Stimulated activated CD4-positive, alpha-beta T cell treated with anti-CD3 and anti-CD28 coated beads, TNF-alpha, amount 100 ng/mL, for 48 hours (primary cell): ENCODE measurements at places on chromosomes 6 and 20.

DNA sequence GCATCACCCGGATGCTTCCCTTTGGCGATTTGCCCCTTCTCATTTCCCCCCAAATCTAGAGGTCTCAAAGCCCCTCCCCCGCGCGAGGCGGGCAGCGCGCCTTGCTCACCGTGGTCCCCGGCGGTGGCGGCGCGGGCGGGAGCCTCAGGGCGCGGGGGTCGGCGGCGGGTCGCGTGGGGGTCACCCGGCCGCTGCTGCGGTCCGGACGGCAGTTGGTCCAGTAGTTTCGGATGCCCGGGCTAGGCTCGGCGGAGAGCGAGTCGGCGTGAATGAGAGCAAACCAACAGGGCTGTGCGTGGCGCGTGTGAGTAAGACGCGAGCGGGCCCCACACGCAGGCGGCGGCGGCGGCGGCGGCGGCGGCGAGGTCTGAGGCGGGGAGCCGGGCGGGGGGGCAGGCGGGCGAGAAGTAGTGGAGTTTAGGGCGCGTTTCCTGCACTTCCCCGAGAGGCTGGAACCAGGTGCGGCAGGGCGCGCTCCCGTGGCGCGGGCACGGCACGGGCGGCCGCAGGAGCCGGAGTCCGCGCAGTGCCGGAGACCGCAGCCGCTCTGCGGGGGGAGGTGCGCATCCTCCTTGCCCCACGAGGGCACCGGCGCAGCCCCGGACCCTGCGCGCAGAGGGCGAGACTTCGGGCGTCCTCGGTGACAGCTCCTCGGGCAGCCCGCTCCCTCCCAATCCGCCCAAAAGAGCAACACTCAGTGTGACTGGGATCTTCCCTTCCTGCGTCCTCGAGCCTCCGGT, 567 bp downstream of the HS3ST5 start:
- DNase-seq = no peak

DNA sequence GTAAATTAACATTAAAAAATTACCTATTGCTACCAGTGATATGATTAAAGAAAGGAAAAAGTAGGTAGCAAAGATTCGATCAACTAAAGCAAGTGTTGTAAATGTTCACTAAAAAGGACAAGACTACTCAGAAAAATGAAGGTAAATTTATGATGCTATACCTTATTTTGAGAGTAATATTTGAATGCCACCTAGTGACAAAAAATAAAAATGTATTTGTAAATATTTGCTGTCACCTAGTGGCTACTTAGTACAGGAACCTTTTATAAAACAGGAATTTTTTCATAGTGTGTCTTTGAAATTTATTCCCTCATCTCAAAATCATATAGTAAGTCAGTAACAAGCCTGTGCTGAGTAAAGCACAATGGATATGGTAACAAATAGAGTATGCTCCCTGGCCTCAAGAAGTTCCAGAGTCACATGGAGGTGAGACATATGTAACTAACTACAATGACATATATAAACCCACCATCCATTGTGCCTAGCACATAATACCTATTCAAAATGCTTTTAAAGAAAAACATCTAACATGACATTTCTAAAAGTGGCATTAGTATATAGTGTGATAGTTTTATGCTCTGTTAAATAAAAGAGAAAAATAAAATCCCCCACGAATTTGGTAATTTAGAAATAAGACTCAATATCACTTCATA, 193.1 kb upstream of the SIM1 start:
- DNase-seq = no peak

DNA sequence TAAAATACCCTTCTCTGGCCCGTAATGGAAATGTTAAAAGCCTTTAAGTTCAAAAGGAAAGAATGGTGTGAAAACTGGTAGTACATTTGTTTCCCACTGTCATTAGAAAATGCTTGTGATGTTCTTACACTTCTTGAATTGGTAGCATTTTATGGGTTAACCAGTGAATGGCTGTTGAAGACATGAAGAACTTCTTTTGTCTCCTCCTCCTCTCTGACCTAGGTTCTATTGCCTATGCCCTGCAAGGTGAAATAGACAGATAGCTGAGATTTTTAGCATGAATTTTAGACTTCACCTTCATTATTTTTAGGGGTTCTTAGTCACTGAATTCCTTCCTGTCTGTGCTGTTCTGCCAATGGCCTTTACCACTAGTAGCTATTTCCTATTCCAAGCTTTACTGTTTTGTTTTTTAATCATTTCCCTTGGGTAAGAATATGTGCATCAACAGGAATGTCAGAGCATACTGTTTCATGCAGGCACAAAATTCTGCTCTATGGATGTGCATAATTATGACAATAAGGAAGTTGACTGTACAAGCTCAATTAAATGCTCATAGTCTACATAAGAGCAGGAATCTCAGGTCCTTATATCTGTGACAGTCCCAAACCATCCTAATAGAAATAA, 4.9 kb downstream of the TNFAIP3 start:
- DNase-seq = no peak

- DNase-seq = no peak
These were observed 24.1 kb upstream of the GCLC start for GRCh38 chr6:53568776-53569616.

GRCh38 chr20:25023356-25023755, 30.8 kb upstream of the APMAP start:
- no peak for DNase-seq
